Esophagus muscularis mucosa (tissue), 4 donors: ENCODE measurements at places on chromosomes 2 and 18.

- H3K27me3 ChIP-seq, result no peaks in the 10 kb centered on the region
- no peak overlapping the region for H3K4me3 ChIP-seq
- H3K27ac ChIP-seq, result no peak overlapping the region
Measured at GRCh38 chr2:206368933-206369569, 74.3 kb upstream of the ADAM23 start.

- H3K27me3 ChIP-seq, result no peaks in the 10 kb centered on the region
- no peaks in the 10 kb centered on the region for H3K36me3 ChIP-seq
- no peak for DNase-seq
- no peak overlapping the region for H3K27ac ChIP-seq
- H3K4me3 ChIP-seq, result no peak overlapping the region
Measured at GRCh38 chr2:145511946-145512345, 992.0 kb upstream of the ZEB2 start.

- H3K4me3 ChIP-seq, result no peak overlapping the region
- H3K4me1 ChIP-seq, result no peaks in the 10 kb centered on the region
- H3K27ac ChIP-seq, result no peak overlapping the region
Measured at GRCh38 chr2:149087751-149088150, 49.3 kb downstream of the LYPD6B start.

- H3K4me1 ChIP-seq, result peaks cover 14% of the 10 kb centered on the region
- no peak overlapping the region for H3K27ac ChIP-seq
- no peaks in the 10 kb centered on the region for H3K27me3 ChIP-seq
- DNase-seq, result no peak
Measured at GRCh38 chr2:25361261-25362048, 19.7 kb upstream of the DNMT3A start.

DNA sequence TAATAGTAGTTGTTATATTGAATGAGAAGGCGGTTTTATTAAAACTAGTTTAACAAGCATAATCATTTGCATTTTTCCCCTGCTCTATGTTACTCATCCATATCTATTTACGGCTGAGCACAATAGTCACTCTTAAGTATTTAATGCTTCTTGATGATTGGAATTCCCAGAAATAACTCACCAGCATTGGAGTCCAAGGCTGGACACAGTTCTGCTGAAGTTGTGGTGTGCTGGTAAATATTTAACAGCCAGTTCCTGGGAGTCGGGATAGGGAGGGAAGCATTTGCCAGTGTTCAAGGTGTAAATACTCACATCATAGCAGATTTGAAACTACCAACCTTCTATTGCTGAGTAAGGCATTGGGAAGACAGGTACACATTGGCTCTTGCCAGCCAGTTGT lies 315.1 kb downstream of the MTX2 start:
- H3K4me3 ChIP-seq, result no peak overlapping the region
- H3K36me3 ChIP-seq, result no peaks in the 10 kb centered on the region
- H3K4me1 ChIP-seq, result peaks cover 10% of the 10 kb centered on the region

GRCh38 chr2:44929735-44930273 lies 11.7 kb upstream of the SIX3 start:
- no peak overlapping the region for H3K4me3 ChIP-seq
- H3K27ac ChIP-seq, result no peak overlapping the region
- H3K36me3 ChIP-seq, result no peaks in the 10 kb centered on the region
- no peak for DNase-seq
- peaks cover 41% of the 10 kb centered on the region for H3K4me1 ChIP-seq
